ENCODE measurements at places on chromosomes 1 and 21. TPM values are rescaled to one million over a fixed set of nuclear protein-coding genes. Genes with fewer than 3 reads are reported as not detected.

TIAM1 gene
- total RNA-seq = 62.4 TPM

PIGP gene
- total RNA-seq = 14.8 TPM

SNRPE gene
- 162 TPM for total RNA-seq

FCER1A gene
- total RNA-seq = not detected
